Activated naive CD8-positive, alpha-beta T cell treated with anti-CD3 and anti-CD28 coated beads, Interleukin-2, amount 50 U/mL, for 16 hours (primary cell): ENCODE measurements at places on chromosomes 4 and X.

- no peak for DNase-seq
These were observed 441.1 kb downstream of the KCNIP4 start for GRCh38 chr4:21507439-21507838.

GRCh38 chrX:13162772-13163410, 118.5 kb upstream of the FAM9C start:
- DNase-seq, result no peak

- DNase-seq, result no peak
These were observed 366.7 kb upstream of the FAM241A start for GRCh38 chr4:111778543-111778942.

DNA sequence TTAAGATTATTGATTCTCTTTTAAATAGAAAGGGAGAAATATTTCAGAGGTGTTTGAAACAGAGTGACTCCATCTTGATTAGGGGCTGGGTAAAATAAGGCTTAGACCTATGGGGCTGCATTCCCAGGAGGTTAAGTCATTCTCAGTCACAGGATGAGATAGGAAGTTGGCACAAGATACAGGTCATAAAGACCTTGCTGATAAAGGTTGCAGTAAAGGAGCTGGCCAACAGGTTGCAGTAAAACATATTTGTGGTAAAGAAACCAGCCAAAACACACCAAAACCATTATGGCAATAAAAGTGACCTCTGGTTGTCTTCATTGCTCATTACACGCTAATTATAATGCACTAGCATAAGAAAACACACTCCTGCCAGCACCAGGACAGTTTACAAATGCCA, 165.0 kb downstream of the SPIN4 start:
- no peak for DNase-seq

- DNase-seq, result no peak
These were observed 8.4 kb upstream of the UBA1 start for GRCh38 chrX:47185241-47185640.

DNA sequence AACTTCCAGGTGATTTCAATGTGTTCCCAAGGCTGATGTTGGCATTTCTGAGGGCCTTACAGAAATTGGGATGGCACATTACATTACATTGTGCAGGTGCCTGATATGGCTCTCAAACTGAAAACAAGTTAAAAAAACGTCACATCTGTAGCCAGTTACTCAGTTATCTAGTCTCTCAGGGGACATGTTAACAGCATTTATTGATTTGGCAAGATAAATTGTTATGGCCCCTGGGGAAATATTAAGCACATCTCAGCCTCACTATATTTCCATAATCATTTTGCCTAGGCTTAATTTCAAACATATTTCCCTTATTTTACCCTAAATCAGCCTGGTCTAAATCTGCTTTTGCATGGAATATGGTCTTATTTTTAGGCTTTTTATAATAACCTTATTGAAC, 290.0 kb downstream of the IL15 start:
- no peak for DNase-seq

- no peak for DNase-seq
These were observed 32.9 kb upstream of the PGM2 start for GRCh38 chr4:37793562-37793961.

DNA sequence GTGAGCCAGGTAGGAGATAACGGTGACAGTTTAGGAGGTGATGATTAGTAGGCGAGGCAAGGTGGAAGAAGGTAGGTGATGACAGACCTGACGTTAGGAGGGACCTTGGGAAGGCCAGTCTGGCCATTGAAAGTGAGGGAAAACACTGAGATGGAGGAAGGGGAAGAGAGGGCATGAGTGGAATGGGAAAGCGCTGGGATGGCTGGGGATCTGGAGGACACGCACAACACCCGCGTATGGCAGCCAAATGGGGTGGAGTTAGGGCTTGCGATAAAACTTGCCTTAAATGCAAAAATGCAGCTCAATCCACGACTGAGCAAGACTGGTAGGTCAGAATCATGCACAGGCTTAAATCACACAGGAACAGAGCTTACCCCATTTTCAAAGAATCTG, 605 bp upstream of the CDKL2 start:
- DNase-seq, result no peak

GRCh38 chr4:100590325-100590724, 72.5 kb upstream of the EMCN start:
- no peak for DNase-seq

DNA sequence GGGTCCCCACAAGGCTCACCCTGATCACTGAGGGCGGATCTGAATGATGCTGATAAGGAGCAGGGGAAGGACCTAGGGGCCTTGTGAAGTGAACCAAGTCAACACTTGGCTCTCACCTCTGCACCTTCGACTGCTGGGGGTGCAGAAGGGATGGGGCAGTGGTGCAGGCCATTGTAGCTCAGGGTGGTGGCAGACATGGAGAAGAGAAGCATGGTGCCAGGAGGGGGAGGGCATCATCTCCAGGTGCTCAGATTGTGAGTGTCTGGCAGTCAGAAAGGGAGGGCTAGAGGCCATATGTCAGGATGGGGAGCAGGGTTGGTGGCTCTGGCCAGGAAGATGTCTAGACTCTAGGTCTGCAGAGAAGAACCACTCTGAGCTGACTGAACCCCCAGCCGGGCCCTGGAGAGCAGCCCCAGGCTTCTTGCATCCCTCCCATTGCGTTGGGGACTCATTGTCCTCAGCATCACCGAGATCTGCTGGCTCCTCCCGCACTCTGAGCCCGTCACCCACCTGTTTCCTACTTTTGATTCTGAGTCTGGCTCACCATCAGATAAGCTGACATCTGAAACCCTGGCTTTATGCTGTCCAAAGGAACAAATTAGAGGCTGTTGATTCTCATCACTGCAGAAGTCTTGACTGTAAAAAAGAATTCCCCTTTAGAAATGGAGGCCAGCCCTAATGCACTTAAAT, 3.8 kb downstream of the APLN start:
- no peak for DNase-seq

GRCh38 chr4:7798178-7798995, 141.3 kb downstream of the AFAP1 start:
- no peak for DNase-seq

GRCh38 chrX:24306440-24306839, 7.4 kb downstream of the SUPT20HL2 start:
- DNase-seq, result no peak

- no peak for DNase-seq
These were observed 47.7 kb downstream of the PRPS1 start for GRCh38 chrX:107675823-107676555.

DNA sequence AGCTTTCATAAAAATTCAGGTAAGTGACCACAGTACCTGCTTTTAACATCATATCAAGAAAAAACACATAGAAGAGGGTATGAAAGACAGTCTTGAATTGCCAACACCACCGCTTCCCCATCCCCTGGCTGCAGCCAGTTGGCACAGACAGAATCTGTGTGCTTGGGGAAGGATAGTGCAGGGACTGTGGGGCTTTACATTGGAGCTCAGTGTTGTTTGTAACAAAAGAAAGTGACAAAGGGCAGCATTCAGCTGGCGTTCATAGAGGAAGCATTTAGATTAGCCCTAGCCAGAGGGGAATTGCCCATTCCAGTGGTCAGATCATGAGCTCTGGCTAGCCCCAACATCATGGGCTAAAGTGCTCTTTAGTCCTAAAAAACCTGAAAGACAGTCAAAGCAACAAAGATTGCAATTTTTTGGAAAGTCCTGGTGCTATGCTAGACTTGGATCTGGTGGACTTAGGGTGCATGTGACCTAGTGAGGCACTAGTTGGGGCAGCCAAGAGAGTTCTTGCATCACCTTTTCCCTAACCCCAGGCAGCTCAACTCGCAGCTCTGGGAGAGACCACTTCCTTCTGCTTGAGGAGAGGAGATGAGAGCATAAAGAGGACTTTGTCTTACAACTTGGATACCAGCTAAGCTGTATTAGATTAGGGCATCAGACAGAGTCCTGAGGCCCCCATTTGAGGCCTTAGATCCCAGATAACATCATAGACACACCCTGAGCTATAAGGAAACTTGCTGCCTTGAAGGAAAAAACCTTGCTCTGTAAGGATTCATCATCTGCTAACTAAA, 1602.4 kb upstream of the ADGRL3 start:
- DNase-seq, result no peak

DNA sequence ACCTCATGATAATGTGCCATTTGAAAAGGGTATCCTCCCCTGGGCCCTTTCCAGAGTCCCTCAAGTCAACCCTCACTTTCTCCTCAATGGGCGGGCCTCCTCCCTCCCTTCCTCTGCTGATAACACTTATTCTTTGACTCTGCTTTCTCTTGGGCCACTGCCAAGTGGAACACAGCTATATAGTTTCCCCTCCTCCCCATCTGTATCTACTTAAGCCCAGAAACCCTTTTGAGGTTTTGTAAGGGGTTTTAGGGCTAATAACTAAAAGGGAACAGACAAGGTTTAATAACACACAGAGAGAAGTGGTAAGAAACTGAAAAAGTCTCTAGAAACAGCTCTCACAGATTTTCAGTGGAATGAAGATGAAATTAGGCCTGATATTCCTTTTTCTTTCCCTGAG, 116.7 kb downstream of the GPC3 start:
- no peak for DNase-seq

GRCh38 chr4:159017323-159018026, 85.4 kb upstream of the RAPGEF2 start:
- no peak for DNase-seq

DNA sequence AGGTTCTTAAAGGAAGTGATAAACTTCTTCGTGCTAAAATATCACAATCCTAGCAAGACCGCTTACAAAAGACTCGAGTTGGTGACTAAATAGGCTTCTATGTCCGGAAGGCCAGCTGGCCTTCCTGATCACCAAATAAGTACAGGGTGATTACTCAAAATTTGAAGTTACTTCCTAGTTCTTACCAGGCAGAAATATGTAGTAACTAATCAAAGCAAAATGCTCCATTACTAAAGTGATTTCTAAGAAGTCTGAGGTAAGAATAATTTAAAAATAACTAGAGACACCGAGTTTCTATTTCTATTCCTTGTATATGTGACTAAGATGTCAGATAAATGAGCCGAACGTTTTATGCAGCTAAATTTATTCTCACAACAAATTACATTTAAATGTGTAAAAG, 62.2 kb downstream of the NSUN7 start:
- no peak for DNase-seq
